ENCODE measurements at places on chromosomes 1 and 21.

GRCh38 chr1:89659322-89660081 lies 26.6 kb downstream of the LRRC8C start:
- DNase-seq, result no peak

- no peak for DNase-seq
Measured at GRCh38 chr1:219820551-219820950, 107.8 kb downstream of the SLC30A10 start.

DNA sequence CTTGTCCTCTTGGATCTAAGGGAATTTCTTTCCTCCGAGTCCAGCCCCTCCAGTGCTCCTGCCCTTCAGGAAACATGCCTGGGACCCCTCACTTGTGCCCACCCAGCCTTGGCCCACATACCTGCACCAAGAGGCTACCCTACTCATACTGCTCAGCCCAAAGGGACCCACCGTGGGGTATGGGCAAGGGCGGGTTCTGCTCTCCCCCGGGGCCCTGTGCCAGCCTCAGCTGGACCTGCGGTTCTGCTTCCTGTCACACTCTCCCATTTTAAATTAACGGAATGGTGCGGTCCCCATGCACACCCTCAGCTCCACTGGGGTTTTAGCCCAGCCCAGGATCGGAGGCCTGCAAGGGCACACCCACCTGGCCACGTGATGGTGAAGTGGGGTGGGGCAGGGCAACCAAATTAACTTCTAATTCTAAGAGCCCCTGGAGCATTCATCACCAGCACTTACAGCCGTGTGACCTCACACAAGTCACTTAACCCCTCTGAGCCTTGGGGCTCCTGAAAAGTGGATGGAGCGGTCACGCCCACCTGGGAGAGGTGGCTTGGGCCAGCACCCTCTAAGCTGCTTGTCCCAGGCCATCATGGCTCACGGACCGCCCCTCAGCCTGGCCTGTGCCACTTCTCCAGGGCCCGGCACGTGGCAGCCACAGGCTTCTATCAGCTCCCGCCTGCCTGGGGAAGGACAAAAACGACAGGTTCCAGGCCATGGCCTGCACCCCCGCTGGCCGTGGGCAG lies 28.3 kb downstream of the TP73 start:
- no peak for DNase-seq

GRCh38 chr21:26293141-26293946 lies 122.8 kb upstream of the APP start:
- no peak for DNase-seq

DNA sequence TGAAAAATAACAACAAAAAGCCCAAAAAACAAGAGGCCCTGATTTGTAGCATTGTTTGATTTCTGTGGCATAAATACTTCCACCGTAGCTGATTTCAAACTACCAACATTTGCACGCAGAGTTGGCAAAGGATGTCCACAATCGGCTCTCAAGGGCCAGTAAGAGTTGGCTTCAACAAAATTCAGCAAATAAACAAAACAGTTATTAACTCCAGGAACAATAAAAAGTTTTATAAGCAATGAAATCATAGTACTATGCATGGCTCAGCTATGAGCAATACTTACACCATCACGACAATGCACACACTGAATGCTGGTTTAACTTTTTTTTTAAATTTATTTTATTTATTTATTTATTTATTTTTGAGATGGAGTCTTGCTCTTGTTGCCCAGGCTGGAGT lies 8.7 kb upstream of the COX20 start:
- DNase-seq, result no peak

GRCh38 chr1:54764922-54765561 lies 719 bp upstream of the PARS2 start:
- DNase-seq, result no peak

- no peak for DNase-seq
Measured at GRCh38 chr1:197083474-197083873, 16.4 kb upstream of the F13B start.

- DNase-seq, result no peak
Measured at GRCh38 chr1:161929137-161929536, 94.5 kb downstream of the OLFML2B start.

DNA sequence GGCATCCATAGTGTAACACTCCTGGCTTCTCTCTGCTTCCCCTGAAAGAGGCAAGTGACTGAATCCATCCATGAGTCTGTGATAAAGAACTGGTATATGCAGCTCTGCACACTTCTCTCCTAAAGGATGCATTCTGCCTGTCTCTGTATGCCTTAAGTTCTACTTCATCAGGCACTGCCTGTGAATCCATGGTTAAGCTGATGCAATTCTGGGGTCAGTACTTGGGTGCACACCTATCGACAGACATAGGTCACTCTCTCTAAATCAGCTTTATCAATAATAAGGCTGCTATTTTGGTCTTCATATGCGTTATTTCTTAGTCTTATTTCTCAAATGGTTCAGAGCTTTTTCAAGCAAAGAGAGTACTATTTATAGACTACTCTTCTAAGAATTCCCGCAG lies 32.7 kb upstream of the PTP4A2 start:
- no peak for DNase-seq

DNA sequence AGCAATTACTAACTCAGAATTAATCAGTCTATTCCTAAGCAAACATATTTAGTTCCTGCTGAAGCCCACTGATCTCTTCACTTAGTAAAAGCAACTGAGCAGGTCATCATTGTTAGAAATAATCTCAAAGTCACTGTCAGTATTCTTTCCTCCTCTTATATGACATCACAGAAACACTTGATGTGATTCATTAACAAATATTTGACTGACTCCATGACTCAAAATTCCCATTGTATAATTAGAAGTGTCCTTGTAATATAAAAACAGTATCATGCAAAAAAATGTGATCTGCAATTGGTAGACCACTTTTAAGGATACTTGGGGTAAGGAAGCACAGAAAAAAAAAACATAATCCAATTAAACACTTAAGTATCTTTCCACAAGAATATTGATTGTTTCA lies 194.4 kb downstream of the DPYD start:
- DNase-seq, result no peak

All from activated naive CD4-positive, alpha-beta T cell (primary cell).